Activated B cell treated with CpG ODN at 0.5 μM for 24 hours (primary cell): ENCODE measurements at places on chromosomes 5 and 9.
A peak's percentile ranks its signal among the peaks of the same experiment; 100 is the strongest.

- H3K4me3 ChIP-seq: no peak overlapping the region
- H3K4me1 ChIP-seq: peaks cover 77% of the 10 kb centered on the region
- no peaks in the 10 kb centered on the region for H3K27me3 ChIP-seq
- no peak for DNase-seq
- peaks cover 4% of the 10 kb centered on the region for H3K36me3 ChIP-seq
- no peak overlapping the region for H3K27ac ChIP-seq
Observed at GRCh38 chr9:107292821-107293542, 9.9 kb downstream of the RAD23B start.

DNA sequence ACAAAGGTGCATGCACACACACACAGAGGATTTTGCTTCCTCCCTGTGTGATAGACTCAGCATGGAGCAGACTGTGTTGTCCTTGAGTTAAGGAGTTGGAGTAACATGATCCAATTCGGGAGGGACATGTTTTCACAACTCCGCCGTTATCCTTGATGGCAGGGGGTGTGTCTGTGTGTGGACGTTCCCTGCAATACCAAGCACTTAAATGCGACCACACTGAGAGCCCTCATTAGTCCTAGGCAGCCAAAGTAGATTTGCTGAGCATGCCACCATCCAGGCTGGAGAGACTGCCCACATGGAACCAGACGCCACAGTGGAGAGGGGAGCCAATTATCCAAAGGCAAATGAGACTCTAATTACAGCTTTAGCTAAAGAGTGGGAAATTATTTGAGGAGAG, 140.1 kb downstream of the DOCK2 start:
- H3K36me3 ChIP-seq: peaks cover 70% of the 10 kb centered on the region
- no peaks in the 10 kb centered on the region for H3K27me3 ChIP-seq
- H3K27ac ChIP-seq: no peak overlapping the region
- H3K4me3 ChIP-seq: no peak overlapping the region
- H3K4me1 ChIP-seq: peaks cover 31% of the 10 kb centered on the region

DNA sequence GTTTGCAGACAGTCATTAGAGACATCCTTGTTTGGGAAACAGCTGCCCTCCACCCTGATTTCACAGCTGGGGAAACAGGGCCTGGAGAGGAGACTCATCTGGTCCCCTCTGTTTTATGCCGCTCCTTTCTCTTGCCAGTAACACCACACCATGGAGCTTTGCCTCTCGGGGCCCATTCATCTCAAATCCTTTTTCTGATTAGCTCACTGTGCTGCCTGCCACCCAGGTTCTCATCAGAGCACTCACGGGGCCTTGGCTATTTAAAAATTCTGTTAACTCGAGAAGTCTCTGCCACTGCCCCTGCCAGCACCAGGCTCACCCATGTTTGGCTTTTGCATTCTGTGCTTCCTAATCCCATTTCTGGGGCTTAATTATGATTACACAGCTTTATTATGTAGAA, 36.8 kb upstream of the C5orf58 start:
- no peaks in the 10 kb centered on the region for H3K27me3 ChIP-seq
- H3K36me3 ChIP-seq: no peaks in the 10 kb centered on the region
- H3K4me1 ChIP-seq: no peaks in the 10 kb centered on the region
- DNase-seq: no peak
- no peak overlapping the region for H3K4me3 ChIP-seq

- no peak overlapping the region for H3K27ac ChIP-seq
- no peaks in the 10 kb centered on the region for H3K36me3 ChIP-seq
- H3K4me3 ChIP-seq: no peak overlapping the region
- peaks cover 11% of the 10 kb centered on the region for H3K4me1 ChIP-seq
Observed at GRCh38 chr9:128215491-128216409, 12.6 kb downstream of the DNM1 start.

DNA sequence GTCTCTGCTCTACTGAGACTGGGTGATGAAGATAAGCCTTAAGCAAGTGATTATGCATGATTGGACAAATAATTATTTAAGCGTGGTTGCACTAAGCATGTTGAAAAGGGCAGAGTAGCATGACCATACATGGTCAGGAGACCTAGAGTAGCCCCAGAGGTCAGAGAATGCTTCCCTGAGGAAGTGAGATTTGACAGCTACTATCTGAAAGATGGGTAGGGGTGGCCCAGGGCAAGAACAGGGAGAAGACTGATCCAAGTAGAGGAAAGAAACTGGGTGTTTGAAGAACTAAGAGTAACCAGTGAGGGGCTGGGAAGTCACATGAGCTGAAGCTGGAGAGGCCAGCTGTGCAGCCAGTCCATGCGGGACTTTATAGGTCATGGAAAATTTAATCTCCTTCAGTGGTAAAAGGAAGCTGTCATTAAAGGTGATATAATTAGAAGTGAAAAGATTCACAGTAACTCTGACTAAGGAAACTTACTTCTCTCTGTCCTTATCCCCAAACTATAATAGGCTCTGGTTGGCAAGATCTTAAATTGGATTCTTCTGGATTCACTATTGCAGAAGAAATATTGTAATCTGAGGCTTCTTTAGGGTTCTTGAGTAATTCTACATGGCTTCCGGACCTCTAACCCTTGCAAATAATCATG, 35.2 kb downstream of the YIPF5 start:
- H3K36me3 ChIP-seq: no peaks in the 10 kb centered on the region
- peaks cover 9% of the 10 kb centered on the region for H3K27me3 ChIP-seq
- H3K4me1 ChIP-seq: no peaks in the 10 kb centered on the region

GRCh38 chr5:1039210-1039548, 30.6 kb downstream of the NKD2 start:
- H3K27me3 ChIP-seq: peaks cover 5% of the 10 kb centered on the region
- no peaks in the 10 kb centered on the region for H3K36me3 ChIP-seq
- no peak overlapping the region for H3K4me3 ChIP-seq
- H3K27ac ChIP-seq: no peak overlapping the region

DNA sequence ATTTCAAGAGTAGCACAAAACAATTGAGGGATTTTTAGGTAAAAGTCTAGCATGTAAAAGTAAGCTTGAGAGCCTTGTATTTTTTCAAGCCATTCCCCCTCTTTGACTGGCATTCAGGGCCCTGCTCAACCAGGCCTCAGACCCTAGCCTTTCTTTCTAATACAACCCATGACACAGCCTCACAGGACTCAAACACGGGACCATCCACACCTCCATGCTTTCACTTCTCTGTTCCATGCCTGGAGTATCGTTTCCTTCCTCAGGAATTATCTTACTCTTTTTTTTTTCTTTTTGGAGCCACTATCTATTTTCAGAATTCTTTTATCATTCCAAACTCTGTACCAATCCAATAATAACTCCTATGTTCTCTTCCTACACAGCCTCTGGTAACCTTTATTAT, 560.2 kb upstream of the CLINT1 start:
- no peaks in the 10 kb centered on the region for H3K36me3 ChIP-seq
- peaks cover 21% of the 10 kb centered on the region for H3K4me1 ChIP-seq
- no peaks in the 10 kb centered on the region for H3K27me3 ChIP-seq
- no peak overlapping the region for H3K4me3 ChIP-seq
- no peak for DNase-seq

DNA sequence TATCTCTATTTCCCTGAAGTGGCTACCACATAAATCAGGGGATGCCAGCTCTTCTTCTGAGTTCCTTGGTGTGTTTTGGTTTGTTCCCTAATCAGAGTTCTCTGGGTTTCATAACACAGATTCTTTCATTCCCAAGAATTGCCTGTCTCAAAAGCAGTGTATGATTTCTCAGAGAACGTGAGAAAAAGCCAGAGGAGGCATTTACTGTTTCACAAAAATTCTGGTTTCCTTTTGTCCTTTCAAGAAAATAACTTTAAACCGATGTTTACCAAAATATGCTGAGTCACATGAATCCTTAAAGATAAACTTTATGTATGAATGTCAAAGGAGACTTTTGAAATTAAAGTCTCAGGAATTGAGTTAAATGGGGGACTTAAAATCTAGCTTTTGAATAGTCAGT, 314.3 kb downstream of the EBF1 start:
- peaks cover 71% of the 10 kb centered on the region for H3K36me3 ChIP-seq
- H3K27ac ChIP-seq: no peak overlapping the region
- no peak for DNase-seq
- peaks cover 47% of the 10 kb centered on the region for H3K4me1 ChIP-seq

DNA sequence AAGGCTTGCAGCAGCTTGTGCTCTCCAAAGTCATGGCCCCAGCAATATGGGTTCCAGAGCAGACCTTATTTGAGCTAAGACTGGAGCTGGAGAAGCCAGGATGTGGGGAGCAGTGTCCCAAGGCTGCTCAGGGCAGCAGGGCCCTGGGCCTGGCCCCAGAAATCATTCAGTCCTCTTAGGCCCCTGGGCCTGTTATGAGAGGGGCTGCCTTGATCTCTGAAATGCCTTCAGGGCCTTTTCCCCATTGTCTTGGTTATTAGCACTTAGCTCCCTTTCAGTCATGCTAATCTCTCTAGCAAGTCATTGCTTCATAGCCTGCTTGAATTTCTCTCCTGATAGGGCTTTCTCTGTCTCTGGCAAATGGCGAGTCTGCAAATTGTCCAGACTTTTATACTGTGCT, 9.1 kb downstream of the CATSPER3 start:
- H3K27ac ChIP-seq: no peak overlapping the region
- H3K36me3 ChIP-seq: peaks cover 12% of the 10 kb centered on the region
- H3K4me1 ChIP-seq: no peaks in the 10 kb centered on the region
- no peak overlapping the region for H3K4me3 ChIP-seq
- no peaks in the 10 kb centered on the region for H3K27me3 ChIP-seq

- H3K4me3 ChIP-seq: no peak overlapping the region
- H3K36me3 ChIP-seq: no peaks in the 10 kb centered on the region
- peaks cover 6% of the 10 kb centered on the region for H3K4me1 ChIP-seq
- DNase-seq: no peak
- H3K27ac ChIP-seq: no peak overlapping the region
Observed at GRCh38 chr9:125863923-125864322, 116.8 kb downstream of the PBX3 start.

- H3K4me1 ChIP-seq: no peaks in the 10 kb centered on the region
- DNase-seq: no peak
- H3K4me3 ChIP-seq: no peak overlapping the region
- no peak overlapping the region for H3K27ac ChIP-seq
- H3K27me3 ChIP-seq: peaks cover 19% of the 10 kb centered on the region
- no peaks in the 10 kb centered on the region for H3K36me3 ChIP-seq
Observed at GRCh38 chr5:123476731-123477130, 35.2 kb upstream of the CSNK1G3 start.

DNA sequence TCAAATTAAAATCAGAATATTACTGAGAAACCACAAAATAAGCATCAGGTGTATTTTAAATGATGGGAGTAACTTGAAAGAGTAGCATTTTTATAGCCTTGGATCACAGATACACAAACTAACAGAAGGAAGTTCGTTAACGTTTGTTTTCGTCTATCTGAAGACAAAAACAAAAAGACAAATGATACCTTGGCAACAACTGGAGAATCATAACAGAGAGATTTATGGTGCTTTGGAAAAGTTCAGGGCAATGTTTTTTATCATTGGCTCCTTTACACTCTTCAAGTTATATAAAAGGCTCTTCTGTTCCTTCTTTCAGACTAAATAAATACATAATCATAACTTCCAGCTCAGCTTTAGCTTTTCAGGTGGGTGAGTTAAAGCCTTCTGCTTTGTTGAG, 128.1 kb upstream of the VLDLR start:
- H3K27me3 ChIP-seq: peaks cover 5% of the 10 kb centered on the region
- no peak overlapping the region for H3K4me3 ChIP-seq
- DNase-seq: no peak
- H3K36me3 ChIP-seq: no peaks in the 10 kb centered on the region

DNA sequence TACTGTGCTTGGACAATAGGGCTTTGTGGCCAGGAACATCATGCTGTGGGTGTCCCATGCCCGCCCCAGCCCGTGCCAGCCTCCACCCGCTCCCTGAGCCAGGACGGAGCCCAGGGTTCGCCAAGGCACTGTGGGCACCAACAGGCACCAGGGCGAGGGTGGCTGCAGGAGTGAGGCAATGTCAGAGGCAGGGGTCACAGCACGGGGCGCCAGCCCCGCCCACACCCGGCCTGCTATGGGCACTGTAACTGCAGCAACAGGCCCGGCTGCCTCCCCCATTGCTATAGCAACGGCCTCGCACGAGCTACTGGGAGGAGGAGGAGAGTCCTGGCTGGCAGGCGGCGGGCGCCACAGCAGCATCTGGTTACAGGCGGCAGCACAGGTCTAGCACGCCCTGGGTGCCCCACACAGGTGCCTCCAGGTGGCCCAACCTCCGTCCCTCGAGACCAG, 2.5 kb downstream of the ABCA2 start:
- peaks cover 37% of the 10 kb centered on the region for H3K4me1 ChIP-seq
- DNase-seq: peak; percentile 37
- H3K4me3 ChIP-seq: no peak overlapping the region

GRCh38 chr9:109031241-109031640, 17.9 kb upstream of the CTNNAL1 start:
- no peak overlapping the region for H3K4me3 ChIP-seq
- no peaks in the 10 kb centered on the region for H3K27me3 ChIP-seq
- no peak overlapping the region for H3K27ac ChIP-seq
- no peak for DNase-seq

DNA sequence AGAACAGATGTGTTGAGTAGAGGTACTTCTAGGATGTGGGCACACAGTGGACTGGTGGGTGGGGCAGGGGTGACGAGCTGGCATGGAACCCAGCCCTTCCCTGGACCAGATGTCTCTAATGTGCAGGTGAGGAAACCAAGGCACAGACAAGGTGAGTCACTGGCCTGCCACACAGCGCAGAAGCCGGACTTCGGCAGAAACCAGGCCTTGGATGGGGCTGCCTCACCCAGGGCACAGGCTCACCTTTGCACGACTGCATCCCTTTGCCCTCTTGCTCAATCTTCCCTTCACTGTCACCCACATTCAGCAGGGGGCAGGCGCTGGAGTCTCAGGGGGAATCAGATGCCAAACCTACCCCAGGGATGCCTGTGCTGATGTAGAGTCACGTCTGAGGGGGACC, 65.4 kb upstream of the LMX1B start:
- H3K27me3 ChIP-seq: no peaks in the 10 kb centered on the region
- H3K4me3 ChIP-seq: no peak overlapping the region
- no peaks in the 10 kb centered on the region for H3K4me1 ChIP-seq
- no peak for DNase-seq
- no peak overlapping the region for H3K27ac ChIP-seq

GRCh38 chr9:128247226-128247803, 28.5 kb downstream of the GOLGA2 start:
- peaks cover 8% of the 10 kb centered on the region for H3K27me3 ChIP-seq
- H3K27ac ChIP-seq: no peak overlapping the region
- no peaks in the 10 kb centered on the region for H3K36me3 ChIP-seq
- peaks cover 27% of the 10 kb centered on the region for H3K4me1 ChIP-seq
- no peak overlapping the region for H3K4me3 ChIP-seq

- no peak for DNase-seq
- peaks cover 35% of the 10 kb centered on the region for H3K27me3 ChIP-seq
- H3K27ac ChIP-seq: no peak overlapping the region
- no peaks in the 10 kb centered on the region for H3K4me1 ChIP-seq
Observed at GRCh38 chr5:142597546-142598337, 88.1 kb downstream of the FGF1 start.

GRCh38 chr5:23330726-23331125, 176.7 kb upstream of the PRDM9 start:
- DNase-seq: no peak
- H3K27ac ChIP-seq: no peak overlapping the region
- H3K36me3 ChIP-seq: no peaks in the 10 kb centered on the region
- no peak overlapping the region for H3K4me3 ChIP-seq

- peaks cover 16% of the 10 kb centered on the region for H3K4me1 ChIP-seq
- DNase-seq: no peak
- H3K4me3 ChIP-seq: no peak overlapping the region
- no peaks in the 10 kb centered on the region for H3K27me3 ChIP-seq
- no peak overlapping the region for H3K27ac ChIP-seq
Observed at GRCh38 chr9:94159069-94159939, 75.0 kb downstream of the PTPDC1 start.
